HEK293T (cell line): ENCODE measurements at places on chromosomes 1 and 21.

GRCh38 chr1:223713546-223714420 is 1.4 kb downstream of the CAPN2 start:
- no peak for DNase-seq

- DNase-seq: no peak
Observed at GRCh38 chr21:44065428-44065827, 41.8 kb upstream of the PWP2 start.

GRCh38 chr1:170929412-170929834 is 5.9 kb upstream of the MROH9 start:
- no peak for DNase-seq

DNA sequence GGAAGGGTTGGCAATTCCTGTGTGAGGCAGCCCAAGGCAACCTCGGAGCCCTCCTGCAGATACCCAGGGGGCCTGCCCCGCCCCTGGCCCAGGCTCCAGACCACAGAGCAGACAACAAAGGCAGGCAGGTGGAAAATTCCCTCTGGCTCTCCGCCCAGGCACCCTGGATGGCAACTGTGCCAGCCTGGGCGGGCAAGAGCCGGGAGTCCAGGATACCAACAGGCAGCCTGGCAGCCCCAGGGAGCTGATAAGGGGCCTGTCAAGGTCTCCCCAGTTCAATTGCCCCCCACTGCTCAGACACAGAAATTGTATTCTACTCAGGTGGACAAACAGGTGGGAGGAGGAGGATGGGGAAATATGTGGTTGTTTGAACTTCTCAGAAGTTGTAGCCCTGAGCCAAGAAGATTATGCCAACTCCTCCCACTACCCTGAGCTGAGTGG is 15.4 kb upstream of the GPR37L1 start:
- DNase-seq: no peak

GRCh38 chr1:171835891-171836290 is 5.4 kb upstream of the DNM3 start:
- no peak for DNase-seq

DNA sequence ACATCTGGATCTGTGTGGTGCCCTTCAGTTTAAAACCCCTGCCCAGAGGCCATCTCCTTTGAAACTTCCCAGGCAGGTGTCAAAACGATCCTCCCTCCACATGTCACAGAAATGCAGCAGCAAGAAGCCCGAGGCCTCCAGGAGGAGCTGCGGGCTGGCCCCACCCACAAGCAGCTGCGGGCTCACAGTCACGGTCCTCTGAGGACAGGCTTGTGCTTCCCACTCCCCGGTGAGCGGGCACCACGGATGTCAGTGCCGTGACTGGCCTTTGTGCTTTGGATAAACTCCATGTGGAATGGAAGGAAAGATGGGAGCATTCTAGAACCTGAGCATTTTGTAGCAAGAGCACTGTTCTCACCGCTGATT is 65.8 kb downstream of the SIK1 start:
- no peak for DNase-seq

DNA sequence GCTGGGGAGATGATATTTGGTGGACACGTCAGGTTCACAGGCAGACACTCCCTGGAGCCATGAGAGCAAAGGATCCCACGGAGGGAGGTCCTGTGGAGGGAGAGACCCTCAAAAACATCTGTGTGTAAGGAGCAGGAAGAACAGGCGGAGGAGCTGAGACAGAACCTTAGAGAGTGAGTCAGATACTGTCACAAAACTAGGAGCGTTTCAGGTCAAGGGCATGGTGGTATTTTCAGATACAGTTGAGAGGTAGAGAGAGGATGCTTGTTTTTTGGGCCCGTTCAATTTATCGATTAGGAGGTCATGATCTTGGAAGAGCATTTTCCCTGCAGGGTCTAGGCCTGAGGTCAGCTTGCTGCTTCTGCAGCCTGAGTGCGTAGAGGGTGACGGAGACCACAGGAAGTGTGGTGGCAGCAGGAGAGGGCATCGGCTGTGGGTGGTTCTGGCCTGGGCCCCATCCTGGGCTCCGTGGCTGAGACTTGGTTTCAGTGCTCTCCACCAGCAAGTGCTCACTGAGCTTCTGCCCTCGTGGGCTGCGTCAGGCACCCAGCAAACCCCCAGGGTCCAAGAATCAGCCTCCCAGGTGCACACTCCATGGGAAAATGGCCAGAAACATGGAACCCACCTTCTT is 39.9 kb downstream of the SPSB1 start:
- DNase-seq: no peak

- DNase-seq: no peak
Observed at GRCh38 chr1:48777219-48777895, 666 bp upstream of the BEND5 start.

GRCh38 chr1:14404862-14405301 is 193.6 kb upstream of the KAZN start:
- DNase-seq: no peak

- no peak for DNase-seq
Observed at GRCh38 chr1:10080523-10080922, 47.8 kb downstream of the UBE4B start.

GRCh38 chr1:221962385-221962784 is 220.5 kb upstream of the DUSP10 start:
- DNase-seq: no peak

- no peak for DNase-seq
Observed at GRCh38 chr1:234626391-234626790, 16.4 kb upstream of the IRF2BP2 start.

GRCh38 chr21:27315373-27315772 is 348.5 kb upstream of the ADAMTS5 start:
- no peak for DNase-seq

DNA sequence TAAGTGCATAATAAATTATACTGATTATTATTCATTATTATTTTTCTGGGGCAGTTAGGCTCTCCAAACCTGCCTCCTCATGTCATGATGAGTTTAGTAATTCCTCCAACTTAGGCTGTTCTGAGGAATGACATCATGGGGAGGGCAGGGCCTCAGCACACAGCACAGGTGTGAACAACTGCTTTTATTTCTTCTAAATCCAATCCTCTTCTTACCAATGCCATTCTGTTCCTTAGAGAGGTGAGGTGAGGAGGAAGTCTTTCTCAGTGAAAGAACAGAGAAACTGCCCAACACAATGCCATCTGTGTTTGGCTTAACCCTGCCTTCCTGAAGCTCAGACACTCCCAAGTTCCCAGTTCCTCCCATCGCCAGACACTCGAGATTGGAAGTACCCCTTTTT is 45.4 kb upstream of the WASF2 start:
- no peak for DNase-seq

GRCh38 chr1:236608930-236609726 is 4.8 kb upstream of the HEATR1 start:
- DNase-seq: peak; percentile 70

GRCh38 chr1:219109424-219110018 is 64.2 kb upstream of the LYPLAL1 start:
- no peak for DNase-seq

DNA sequence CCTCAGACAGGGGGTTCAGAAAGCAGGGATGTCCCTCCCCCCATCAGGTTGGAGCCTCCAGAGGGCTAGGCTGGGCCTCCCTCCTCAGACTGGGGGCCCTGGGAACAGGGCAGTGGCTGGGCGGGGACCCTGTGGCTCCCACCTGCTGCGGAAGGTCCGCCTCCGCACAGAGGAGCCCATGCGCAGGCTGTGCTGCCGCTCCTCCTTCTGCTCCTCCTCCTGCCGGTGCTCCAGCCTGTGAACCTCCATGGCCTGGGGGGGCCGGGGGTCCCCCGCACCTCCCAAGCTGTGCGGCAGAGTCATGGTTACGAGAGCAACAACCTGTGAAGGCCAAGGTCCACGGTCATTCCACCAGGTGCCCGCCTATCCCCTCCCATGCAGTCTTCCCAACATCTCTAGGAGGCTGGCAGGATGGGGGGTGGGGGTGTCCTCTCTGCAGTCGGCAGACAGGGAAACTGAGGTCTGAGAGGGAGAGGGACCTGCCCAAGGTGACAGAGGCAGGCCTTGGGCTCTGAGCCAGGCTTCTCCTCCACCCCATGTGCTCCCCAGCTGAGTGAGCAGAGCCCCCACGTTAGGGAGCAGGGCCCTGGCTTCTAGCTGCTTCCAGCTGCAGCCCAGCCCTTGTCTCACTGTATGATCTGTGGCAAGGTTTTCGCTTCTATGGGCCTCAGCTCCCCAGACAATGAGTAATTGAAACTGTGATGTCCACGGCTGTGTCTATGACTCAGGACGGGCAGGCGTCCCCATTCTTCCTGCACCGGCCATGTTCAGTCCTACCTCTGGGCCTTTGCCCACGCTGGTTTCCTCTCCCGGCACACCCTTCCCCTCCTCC is 3.4 kb downstream of the MYOM3 start:
- no peak for DNase-seq

GRCh38 chr21:37463083-37463801 is 96.7 kb downstream of the DYRK1A start:
- DNase-seq: no peak

DNA sequence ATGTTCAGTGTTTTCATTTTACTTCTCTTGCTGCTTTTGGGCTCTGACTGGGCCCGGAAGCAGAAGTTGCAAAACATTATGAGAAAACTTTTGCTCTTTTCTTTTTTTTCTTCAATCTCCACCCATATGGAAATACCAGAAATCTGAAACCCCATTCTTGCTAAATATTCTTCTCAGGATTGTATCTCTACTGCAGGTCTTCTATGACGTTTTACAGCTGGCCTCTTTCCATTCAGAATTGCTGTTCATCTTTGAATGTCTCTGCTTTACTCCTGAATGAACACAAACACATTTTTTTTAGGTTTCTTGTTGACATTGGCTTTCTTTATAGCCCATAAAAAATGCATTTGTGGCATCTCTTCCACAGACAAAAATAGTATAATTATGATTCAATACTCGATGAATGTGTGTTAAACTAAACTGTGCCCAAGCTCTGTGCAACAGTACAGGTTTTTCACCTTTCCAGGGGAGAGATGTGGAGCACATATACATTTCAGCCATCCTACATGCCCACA is 18.8 kb downstream of the PTPRC start:
- DNase-seq: no peak

DNA sequence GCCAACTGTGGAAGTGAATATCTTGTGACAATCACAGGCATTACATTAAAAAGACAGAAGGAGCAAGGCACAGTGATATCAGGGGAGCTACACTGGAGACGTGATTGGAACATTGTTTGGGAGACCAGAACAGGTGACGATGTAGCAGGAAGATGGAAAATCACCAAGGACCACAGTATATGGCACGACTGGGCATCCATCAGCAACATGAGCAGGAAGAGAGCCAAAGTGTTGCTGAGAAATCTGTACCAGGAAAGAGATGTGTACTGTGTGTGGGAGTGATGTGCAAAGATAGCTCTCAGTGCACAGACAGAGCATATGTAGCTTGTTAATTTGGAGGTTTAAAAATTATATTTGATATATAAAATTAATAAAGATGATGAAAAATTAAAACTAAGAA is 790.6 kb upstream of the ADGRL2 start:
- DNase-seq: no peak

DNA sequence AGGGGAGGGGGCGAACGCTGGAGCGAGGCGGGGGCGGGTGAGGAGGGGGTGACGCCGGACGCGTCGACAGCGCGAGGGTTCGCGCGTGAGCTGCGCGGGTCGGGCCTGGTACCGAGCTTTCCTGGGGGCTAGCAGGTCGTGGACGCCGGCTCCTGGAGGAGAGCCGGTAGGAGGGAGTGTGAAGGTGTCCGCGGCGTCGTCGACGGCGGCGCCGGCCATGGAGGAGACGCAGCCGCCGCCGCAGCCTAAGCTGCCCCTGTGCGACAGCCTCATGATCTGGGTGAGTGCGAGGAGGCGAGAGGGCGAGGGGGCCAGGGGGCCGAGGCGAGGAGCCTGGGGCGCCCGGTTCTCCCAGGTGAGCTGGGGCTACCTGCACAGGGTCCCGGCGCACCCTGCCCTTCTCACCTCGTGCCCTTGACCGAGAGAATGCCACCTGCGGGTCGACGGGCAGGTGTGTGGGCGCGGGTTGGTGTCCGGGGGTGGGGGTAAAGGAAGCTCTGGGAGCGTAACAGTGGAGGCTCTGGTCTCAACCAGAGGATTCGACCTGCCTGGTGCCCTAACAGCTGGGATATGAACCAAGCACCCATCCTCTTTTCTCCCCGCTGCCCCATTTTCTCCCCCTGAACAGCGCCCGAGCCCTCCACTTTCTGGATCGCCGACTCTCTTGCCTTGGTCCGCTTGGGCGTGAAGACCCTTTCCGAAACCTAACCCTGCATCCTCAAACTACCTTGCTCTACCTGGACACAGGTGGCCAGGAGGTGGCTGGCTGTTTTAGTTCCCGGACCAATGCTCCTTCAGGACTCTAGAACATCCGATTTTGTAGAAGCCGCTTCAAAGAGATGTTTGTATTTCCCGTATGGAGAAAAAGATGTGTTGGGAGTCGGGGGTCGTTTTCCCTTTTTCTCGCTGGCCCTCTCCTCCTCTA is at the start of gene HOOK1:
Gene HOOK1, plus strand, starts transcription at position 49 of the 925 bp plus-strand sequence. Its CDS starts 169 bp downstream, at position 218.
- peak; percentile 41 for DNase-seq

GRCh38 chr1:151516031-151516511 is 4.9 kb downstream of the CGN start:
- no peak for DNase-seq

- no peak for DNase-seq
Observed at GRCh38 chr1:31779687-31780086, 15.5 kb upstream of the ADGRB2 start.

DNA sequence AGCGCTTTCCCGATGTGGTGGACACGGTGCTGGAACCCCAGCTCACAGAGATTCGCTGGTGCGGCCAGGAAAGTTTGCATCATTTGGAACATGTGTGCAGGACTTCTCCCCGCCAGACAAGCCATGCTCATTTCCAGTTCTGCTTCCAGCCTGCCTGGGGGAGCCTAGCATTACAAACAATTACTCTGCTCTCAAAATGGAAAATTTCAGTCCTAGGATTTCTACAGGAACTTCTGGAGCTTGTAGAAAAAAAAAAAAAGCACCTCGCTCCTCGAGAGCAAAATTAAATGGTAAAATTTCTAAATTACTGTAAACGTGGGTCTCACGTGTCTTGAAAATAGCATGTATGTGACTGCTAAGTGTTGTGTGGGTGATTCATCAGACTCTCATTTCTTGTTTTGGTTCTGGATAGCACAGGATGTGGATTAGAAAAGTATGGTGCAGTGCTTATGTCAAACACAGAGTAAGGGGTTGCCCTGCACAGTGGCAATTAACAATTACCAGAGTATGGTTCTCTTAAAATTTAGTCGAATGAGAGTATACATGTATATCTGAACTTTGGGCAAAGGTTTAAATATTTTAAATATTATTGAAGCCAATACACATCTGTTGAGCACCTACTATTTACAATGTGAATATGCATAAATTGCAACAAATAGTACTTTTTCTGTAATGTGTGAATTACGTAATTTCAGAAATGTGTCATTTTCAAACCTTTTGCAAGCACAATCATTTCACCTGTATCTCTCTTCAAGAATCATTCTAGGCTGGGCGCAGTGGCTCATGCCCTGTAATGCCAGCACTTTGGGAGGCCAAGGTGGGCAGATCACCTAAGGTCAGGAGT is 61.8 kb upstream of the PTGFRN start:
- no peak for DNase-seq

GRCh38 chr1:31413405-31414001 is 490 bp downstream of the SERINC2 start:
- peak; percentile 68 for DNase-seq
